ENCODE measurements at places on chromosomes 4 and X. TPM values are rescaled to one million over a fixed set of nuclear protein-coding genes. Genes with fewer than 3 reads are reported as not detected.

Gene POLA1
- 24.2 TPM for total RNA-seq

Gene PRR32
- not detected for total RNA-seq

DNA sequence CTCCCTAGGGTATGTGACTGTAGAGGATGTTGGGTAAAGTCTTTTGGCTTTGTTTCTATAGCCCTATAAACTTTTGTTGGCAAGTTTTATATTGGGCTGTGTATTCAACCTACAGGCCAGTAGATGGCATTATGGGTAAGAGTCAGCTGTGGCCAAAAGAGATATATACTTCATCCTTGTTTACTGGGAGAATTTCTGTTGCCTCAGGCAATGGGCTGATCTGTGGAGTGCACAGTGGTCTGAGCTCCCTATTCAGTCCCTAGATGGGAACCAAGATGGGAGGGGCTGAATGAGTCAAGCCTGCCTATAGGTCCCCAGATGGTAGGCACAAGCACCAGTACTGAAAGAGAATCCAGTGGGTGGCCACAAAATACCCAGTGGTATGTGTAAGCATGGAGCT, 580.6 kb downstream of the EPHA5 start:
- DNase-seq = peak; percentile 78

- peak; percentile 77 for DNase-seq
Measured at GRCh38 chr4:94892051-94892450, 134.3 kb downstream of the BMPR1B start.

GRCh38 chr4:172169871-172170270, 356.7 kb downstream of the GALNTL6 start:
- no peak for DNase-seq

DNA sequence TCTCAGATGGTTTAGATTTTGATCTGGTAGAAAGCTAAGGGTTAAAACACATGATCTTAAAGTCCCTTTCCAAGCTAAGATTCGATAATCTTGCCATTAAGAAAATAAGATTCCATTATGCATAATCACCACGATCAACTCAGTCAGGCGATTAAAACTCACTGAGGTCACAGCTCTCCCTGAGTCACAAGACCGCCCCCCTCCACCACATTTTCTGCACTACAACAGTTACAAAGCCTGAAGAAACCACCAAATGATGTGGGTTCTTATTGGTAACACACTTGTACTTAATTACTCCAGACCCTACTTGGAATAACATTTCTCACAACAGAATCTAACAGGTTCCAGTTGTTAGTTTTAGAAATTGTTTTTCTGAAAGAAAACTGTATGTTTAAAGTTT, 62.8 kb downstream of the SH3KBP1 start:
- no peak for DNase-seq

GRCh38 chr4:143302536-143302935, 34.1 kb upstream of the GAB1 start:
- DNase-seq = no peak
